Adipocyte (in vitro differentiated cells): ENCODE measurements at places on chromosomes 11 and 22.
A peak's percentile ranks its signal among the peaks of the same experiment; 100 is the strongest.

GRCh38 chr11:119625206-119625978 is 103.6 kb downstream of the NECTIN1 start:
- DNase-seq = no peak

DNA sequence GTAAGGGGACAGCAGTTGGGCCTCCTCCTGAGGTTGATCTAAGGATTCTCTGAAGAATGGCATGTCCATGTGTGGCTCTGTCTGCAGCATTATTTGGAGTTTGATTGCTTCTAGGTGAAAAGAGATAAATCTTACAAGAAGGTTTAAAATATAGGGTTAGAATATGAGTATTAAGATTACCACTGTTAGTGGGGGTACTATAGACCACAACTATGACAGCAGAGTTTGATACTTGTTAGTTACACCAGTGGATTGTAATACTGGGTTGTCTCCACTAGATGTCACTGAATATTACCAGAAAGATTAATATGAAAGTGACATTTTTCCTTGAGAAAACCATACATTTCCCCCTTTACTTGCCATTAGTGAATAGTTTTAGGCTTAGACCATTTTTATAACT is 47.9 kb downstream of the ZNF280B start:
- peak; percentile 15 for DNase-seq

- DNase-seq = no peak
These were observed 113.1 kb downstream of the DBX1 start for GRCh38 chr11:20047006-20047768.

DNA sequence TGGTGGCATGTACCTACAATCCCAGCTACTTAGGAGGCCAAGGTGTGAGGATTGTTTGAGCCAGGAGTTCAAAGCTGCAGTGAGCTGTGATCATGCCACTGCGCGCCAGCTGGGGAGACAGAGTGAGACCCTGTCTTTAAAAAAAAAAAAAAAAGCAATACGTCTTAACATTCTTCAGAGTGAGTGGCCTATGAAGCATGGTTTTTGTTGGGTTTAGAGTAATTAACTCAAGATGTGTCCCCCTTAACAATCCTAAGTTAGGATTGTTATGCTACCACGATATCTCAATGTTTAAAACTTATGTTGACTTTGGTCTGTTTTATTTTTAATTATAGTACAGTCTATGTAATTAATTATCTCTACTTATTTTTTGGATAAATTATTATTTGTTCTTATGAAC is 156.1 kb downstream of the HIPK3 start:
- no peak for DNase-seq

GRCh38 chr11:116348226-116348625 is 424.6 kb downstream of the BUD13 start:
- no peak for DNase-seq

DNA sequence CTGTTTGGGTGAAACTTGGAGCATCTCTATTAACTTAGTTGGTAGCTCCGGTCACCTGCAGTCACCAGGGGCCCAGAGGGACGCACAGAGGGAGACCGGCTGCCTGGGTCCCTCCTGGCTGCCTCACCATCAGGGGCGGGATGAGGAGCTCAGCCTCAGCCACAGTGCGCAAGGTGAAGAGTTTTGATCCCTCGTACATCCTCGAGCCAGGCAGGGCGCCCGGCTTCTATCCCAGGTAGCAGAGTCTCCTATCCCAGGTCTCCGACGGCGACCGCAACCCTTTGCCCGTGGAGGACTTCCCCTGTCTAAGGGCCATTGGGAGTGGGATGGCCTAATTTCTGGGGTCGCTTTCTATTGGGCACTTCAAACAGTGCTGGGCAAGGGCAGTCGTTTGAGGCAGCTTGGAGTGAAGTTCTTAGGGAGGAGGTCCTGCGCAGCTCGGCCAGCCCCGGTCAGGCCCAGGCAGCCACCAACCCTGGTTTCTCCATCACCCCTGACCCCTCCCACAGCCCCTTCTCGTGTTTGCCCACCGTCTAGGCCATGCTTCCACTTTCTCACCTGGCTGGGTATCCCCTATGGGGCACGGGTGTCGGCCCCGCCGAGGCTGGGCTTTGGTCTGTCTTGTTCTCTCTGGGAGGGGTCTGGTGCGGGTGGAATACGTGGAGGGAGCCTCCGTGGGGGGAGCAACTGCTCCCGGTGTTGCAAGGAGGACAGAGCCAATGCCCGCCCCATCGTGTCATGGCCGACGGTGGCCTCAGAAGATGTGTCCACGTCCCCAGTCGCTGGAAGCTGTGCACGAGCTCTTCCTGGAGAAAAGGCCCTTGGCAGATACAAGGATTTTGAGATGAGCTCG is 3.6 kb upstream of the MRGPRG start:
- no peak for DNase-seq

DNA sequence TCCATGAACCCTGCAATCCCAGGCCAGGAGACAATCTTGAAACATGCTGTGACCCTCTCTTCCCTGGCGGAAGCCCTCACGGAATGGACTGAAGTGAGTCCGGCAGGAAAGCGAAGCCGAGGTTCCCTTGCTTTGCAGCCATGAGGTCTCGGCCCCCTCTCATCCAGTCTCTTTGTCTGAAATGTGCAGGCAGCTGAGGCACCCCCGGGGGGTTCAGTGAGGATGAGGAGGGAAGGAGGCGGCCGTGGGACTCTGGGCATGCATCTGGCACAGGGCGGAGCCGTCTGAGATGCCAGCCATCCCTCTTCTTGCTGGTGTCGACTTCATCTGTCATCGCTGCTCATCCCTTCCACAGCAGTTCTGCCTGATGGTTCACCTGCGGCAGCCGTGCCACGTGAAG is 1485.7 kb downstream of the BRD1 start:
- no peak for DNase-seq

DNA sequence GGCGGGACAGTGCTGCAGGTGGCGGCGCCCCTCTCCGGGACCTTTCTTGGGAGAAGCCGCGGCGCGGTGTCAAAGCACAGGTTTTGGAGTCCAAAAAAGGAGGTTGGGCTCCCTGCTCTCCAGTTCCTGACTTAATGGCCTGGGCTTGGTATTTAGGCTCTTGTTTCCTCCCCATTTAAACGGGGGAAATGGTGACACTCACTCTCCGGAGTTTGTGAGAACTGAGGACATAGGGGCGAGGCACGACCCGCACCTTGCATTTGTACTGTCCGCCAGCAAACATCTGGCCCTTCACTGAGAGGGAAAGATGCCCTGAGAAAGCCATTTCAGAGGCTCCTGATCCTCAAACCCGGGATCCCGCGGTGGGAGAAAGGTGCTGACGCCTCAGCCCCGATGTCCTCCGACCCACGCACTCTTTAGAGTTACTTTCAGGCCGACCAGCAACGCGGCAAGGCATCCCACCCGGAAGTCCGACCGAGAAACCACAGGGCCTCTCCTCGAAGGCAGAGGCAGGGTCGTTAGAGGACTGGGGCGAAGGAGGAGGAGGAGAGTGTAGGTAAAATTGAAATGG is 2.9 kb upstream of the WDR74 start:
- DNase-seq = peak; percentile 44

DNA sequence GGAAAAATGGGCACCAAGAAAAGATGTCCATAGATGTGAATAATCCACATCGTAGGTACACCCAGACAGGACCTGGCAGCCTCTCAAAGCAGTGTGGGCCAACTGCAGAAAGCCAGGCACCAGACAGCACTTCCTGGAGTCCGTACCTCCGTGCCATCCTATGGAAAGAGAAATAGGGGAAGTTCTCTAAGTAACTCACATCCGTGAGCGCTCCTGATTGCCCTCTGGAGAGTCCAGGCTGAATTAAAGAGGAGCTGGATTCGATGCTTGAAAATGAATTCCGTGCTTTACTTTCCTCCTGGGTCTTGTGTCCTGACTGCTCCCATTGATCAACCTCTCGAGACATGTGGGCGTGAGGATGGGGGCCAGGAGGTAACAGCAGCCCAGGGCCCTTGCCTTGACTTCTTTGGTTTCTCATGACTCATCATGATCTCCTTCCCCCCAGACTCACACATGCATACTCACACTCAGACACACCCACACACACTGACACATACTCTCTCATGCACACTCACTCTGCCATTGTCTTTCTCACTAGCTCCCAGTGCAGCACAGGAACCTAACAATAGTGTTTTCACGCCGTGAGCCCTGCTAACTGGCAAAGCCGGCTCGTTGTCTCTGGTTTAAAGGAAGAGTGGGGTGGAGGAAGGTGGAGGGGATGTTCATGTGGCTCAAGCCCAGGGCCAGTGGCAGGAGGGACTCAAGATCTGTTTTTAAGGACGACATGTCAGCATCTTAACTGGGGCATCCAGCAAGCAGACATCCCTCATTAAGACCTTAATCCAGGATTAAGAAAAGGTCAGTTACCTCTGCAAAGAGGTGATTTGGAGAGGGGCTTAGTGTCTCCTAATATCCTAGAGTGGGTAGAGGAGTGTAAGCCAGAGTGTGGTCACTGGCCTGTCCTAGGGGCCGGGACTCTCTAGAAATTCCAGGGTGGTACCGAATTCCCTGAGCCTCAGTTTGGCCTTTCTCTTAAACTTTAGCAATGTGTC is 104.2 kb downstream of the SCN3B start:
- no peak for DNase-seq

- no peak for DNase-seq
These were observed 1.4 kb downstream of the CDC42BPG start for GRCh38 chr11:64842851-64843685.

DNA sequence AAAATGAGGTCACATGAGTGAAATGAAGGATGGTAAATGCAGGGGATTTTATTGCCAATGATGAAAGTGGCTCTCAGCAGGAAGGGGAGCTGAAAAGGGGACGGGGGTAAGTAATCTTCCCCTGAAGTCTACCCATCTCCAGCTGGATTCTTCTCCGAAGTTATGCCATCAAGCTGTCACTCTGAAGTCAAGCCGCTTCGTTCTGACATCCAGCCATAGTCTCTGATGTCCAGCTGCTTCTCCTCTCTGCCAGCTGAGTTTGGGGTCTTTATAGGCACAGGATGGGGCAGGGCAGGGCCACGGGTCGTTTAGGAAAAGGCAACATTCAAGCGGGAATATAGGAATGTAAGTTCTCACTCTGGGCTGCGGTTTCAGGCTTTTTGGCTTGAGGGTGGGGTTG is 181.9 kb upstream of the ANO3 start:
- DNase-seq = no peak

DNA sequence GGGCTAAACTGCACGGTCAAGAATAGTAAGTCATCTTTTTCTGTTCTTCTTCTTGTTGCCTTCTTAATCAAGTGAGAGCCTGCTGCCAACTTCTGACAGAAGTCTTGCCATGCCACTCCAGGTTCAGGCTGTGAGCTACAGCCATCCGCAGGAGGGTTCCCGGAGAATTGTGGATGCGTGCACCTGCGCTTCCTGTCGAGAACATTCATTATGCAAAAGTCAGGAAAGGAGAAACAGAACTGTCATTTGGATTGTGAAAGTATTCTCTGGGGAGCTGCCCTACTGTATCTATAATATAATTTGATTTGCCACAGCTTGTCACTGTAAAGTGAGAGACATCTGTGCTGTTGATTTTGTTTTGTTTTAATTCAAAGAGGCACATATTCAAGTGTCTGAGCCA is 12.3 kb downstream of the IL17RA start:
- DNase-seq = no peak

DNA sequence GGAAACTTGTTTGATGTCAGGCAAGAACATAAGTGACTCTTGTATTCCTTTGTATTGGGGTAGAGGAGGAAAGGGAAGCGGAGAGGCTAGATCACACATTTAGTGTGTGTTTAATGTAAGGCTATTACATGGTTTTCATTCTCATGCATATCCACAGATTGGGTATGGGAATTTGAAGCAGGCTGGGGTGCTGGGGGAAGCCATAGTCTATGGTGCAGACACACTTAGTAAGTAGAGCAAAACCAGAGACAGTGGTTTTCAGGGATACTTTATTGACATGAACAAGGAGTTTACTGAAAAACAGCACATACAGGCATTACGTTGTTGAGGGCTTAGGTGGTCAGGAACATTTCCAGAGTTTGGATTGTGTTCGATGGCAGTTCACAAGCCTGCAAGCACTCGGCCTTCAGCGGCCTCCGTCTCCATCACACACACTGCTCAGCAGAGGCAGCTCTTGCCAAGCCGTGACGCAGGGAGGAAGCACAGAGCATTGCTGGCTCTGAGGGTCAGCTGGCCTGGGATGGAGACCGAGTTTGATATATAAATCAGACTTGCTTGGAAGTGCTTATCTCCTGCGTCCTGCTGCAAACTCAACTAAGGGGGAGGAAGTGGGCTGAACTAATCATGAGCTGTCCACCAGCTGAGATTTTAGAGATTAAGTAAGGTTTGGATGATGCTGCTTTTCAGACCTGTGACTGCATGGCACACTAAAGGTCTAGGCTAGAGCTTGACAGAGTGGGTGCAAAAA is 25.3 kb downstream of the SCN3B start:
- DNase-seq = peak; percentile 18

DNA sequence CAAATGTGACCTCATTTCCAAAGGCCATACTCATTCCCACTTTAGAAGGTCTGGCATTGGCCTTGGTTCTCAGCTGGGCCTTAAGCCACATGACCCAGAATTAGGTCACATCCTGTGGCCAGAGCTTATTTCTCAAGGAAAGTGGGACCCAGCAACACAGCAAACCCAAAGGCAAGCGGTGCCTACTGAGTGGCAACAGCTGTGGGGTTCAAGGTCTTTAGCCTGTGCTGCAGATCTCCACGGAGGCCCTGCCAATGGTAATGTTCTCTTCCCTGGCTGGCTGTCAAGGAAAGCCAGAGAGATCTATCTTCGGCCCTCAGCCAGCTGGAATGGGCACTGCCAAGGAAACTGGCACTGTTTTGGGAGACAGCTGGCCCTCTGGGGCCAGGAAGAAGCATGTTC is 41.5 kb upstream of the TP53I11 start:
- no peak for DNase-seq

DNA sequence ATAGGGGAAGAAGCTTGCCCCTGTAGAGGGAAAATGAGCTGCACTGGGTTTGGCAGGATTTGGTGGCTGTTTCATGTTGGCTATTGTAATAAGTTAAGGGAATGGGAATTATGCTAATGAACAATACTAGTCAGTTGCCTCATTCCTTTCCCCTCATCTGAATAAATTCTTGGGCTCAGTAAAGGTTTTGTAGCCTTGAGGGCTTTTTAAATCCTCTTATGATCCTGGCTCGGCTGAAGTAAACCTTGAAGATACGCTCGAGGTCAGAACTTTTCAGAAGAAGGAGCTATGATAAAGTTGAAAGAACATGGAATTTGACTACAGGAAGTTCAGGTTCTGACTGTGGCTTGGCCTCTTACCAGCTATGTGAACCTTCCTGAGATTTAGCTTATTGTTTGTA is 448.7 kb downstream of the RAB38 start:
- DNase-seq = no peak

GRCh38 chr11:49202287-49202976 is 6.0 kb downstream of the FOLH1 start:
- DNase-seq = no peak
